ENCODE measurements at places on chromosomes 5 and 9.

GRCh38 chr5:77255617-77256016, 45.1 kb downstream of the PDE8B start:
- DNase-seq: no peak

DNA sequence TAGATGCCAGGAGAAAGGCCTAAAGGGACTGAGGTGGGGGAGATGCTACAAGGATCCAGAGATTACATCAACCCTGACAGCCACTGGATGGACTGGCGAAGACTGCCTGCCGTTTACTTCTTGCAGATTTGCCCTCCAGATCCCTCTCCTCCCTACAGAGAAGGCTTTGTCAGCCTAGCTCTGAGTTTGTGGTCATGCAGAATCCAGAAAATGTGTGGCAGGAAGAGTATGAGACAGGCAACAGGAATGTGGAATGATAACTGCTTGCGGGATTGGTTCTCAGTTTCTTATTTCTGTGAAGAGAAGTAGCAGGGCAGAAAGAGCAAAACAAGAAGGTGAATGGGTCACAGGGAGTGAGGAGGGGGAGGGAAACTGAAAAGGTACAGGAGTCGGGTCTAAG, 129.6 kb downstream of the TLE1 start:
- no peak for DNase-seq

GRCh38 chr9:32403567-32404260, 19.3 kb downstream of the ACO1 start:
- DNase-seq: no peak

DNA sequence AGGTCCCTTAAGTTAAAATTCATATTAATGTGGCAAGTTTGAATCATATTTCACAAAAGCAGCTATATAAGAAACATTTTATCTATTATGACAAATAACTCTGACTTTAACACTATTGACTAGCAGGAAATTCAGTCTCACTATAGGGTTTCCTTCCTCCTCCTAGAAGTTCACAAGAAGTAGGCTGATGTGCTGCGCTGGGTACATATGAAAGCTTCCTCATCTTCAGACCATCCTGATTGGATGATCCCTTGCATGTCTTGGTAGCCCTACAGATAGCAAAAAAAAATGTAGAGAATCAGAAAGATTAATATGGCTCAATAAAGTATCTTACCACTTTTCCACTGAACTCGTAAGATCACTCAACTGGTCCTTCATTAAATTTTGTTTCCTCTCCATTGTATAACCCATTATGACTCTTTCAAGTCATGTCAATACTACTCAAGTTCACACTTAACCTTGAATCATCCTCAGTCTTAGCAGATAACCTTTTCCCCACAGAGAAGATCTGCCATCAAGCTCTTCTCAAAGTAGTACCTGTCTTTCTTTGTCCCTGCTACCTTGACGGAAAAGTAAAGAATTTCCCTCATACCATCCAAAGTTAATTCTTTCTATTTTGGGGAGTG, 11.5 kb upstream of the PSIP1 start:
- DNase-seq: no peak

DNA sequence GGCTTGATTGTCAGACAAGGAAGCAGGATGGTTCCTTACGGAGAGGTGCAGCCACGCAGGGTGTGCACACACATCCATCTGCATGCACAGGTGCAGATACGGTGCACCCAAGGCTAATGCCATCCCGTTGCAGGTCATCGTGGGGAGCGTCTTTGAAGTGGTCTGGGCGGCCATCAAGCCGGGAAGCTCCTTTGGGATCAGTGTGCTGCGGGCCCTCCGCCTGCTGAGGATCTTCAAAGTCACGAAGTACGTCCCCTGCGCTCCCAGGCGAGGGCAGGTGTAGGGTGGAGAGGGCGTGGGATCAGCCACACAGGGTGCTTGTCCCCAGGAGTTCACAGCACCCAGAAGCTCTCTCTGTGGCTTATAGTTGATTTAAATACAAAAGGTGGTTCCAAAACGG, 106.4 kb downstream of the CACNA1B start:
- DNase-seq: no peak

Data from activated CD4-positive, alpha-beta T cell treated with anti-CD3 and anti-CD28 coated beads for 4 hours (primary cell).